Bronchus fibroblast of lung (primary cell): ENCODE measurements at places on chromosomes 1 and 21. TPM values are rescaled to one million over a fixed set of nuclear protein-coding genes. Genes with fewer than 3 reads are reported as not detected.

The CELA2B gene
- not detected in 2 replicates for total RNA-seq

The SFPQ gene
- 147 and 196 TPM in 2 replicates for total RNA-seq

The MAP3K7CL gene
- 8.0 and 10.8 TPM in 2 replicates for total RNA-seq

The LAD1 gene
- not detected in 2 replicates for total RNA-seq

The TMEM81 gene
- total RNA-seq: 0.67 and 1.0 TPM in 2 replicates

The CDCA8 gene
- total RNA-seq: 45.2 and 47.4 TPM in 2 replicates

The FMO3 gene
- 0.67 and 0.74 TPM in 2 replicates for total RNA-seq

The C1orf141 gene
- total RNA-seq: not detected in 2 replicates

The ACAP3 gene
- total RNA-seq: 27.6 and 28.9 TPM in 2 replicates

The OR11L1 gene
- total RNA-seq: not detected in 2 replicates

The EVA1B gene
- 319 and 343 TPM in 2 replicates for total RNA-seq

The SLC22A15 gene
- 0.30 and 0.34 TPM in 2 replicates for total RNA-seq

The RRP15 gene
- 3.3 and 6.1 TPM in 2 replicates for total RNA-seq

The SAMD11 gene
- 1.8 and 2.5 TPM in 2 replicates for total RNA-seq

The KCNJ9 gene
- not detected in 2 replicates for total RNA-seq

The TMOD4 gene
- 0.45 and 0.50 TPM in 2 replicates for total RNA-seq

The SLC30A2 gene
- total RNA-seq: not detected in 2 replicates

The AADACL4 gene
- total RNA-seq: not detected in 2 replicates

The CYP4A22 gene
- not detected in 2 replicates for total RNA-seq

The PLEKHM2 gene
- 27.6 and 28.7 TPM in 2 replicates for total RNA-seq

The C1orf94 gene
- total RNA-seq: not detected in 2 replicates

The CPLANE2 gene
- total RNA-seq: 16.6 and 31.6 TPM in 2 replicates

The SLC6A9 gene
- 5.2 and 9.1 TPM in 2 replicates for total RNA-seq

The TP53BP2 gene
- total RNA-seq: 20.8 and 24.4 TPM in 2 replicates

The USH2A gene
- under 0.01 TPM in 1 of 2 replicates, not detected in the other for total RNA-seq

The ENTREP3 gene
- total RNA-seq: 27.8 and 27.9 TPM in 2 replicates

The ASTN1 gene
- under 0.01 TPM in 1 of 2 replicates, not detected in the other for total RNA-seq

The AK5 gene
- 23.2 and 26.3 TPM in 2 replicates for total RNA-seq

The LIPI gene
- total RNA-seq: not detected in 2 replicates

The TEKT2 gene
- 0.17 and 0.89 TPM in 2 replicates for total RNA-seq

The RHD gene
- total RNA-seq: under 0.01 TPM in 1 of 2 replicates, not detected in the other

The SLFNL1 gene
- under 0.01 TPM in 2 replicates for total RNA-seq

The DUSP23 gene
- 25.3 and 36.5 TPM in 2 replicates for total RNA-seq

The C1orf87 gene
- total RNA-seq: under 0.01 TPM in 1 of 2 replicates, not detected in the other
